Tibial nerve (tissue), 4 donors: ENCODE measurements at places on chromosomes 16 and 17. TPM values are rescaled to one million over a fixed set of nuclear protein-coding genes. Genes with fewer than 3 reads are reported as not detected.

GRCh38 chr16:526181-527014 lies 1.1 kb upstream of the CAPN15 start:
- H3K36me3 ChIP-seq: no peaks in the 10 kb centered on the region
- H3K27me3 ChIP-seq: no peaks in the 10 kb centered on the region
- peak overlapping the region; percentile 96 for H3K27ac ChIP-seq

- no peaks in the 10 kb centered on the region for H3K36me3 ChIP-seq
- H3K27me3 ChIP-seq: peaks cover 7% of the 10 kb centered on the region
- H3K27ac ChIP-seq: no peak overlapping the region
- DNase-seq: no peak
- no peak overlapping the region for H3K4me3 ChIP-seq
Observed at GRCh38 chr16:31701734-31702133, 171.9 kb upstream of the ZNF267 start.

- DNase-seq: no peak
- no peak overlapping the region for H3K4me3 ChIP-seq
- no peak overlapping the region for H3K27ac ChIP-seq
- no peaks in the 10 kb centered on the region for H3K4me1 ChIP-seq
- no peaks in the 10 kb centered on the region for H3K36me3 ChIP-seq
Observed at GRCh38 chr17:5331506-5331905, 49.4 kb downstream of the RABEP1 start.

The PRSS33 gene
- not detected for total RNA-seq

The SPDYE4 gene
- not detected for total RNA-seq

GRCh38 chr17:55463600-55463999 lies 42.0 kb upstream of the MMD start:
- no peak overlapping the region for H3K4me3 ChIP-seq
- H3K27me3 ChIP-seq: no peaks in the 10 kb centered on the region
- H3K36me3 ChIP-seq: no peaks in the 10 kb centered on the region
- H3K27ac ChIP-seq: no peak overlapping the region
- no peaks in the 10 kb centered on the region for H3K4me1 ChIP-seq
- no peak for DNase-seq

The NPIPA8 gene
- 0.42 TPM for total RNA-seq

GRCh38 chr16:11088074-11088730 lies 143.8 kb downstream of the CLEC16A start:
- peaks cover 7% of the 10 kb centered on the region for H3K4me1 ChIP-seq
- H3K4me3 ChIP-seq: no peak overlapping the region
- H3K27me3 ChIP-seq: no peaks in the 10 kb centered on the region
- H3K27ac ChIP-seq: no peak overlapping the region
- peaks cover 69% of the 10 kb centered on the region for H3K36me3 ChIP-seq

DNA sequence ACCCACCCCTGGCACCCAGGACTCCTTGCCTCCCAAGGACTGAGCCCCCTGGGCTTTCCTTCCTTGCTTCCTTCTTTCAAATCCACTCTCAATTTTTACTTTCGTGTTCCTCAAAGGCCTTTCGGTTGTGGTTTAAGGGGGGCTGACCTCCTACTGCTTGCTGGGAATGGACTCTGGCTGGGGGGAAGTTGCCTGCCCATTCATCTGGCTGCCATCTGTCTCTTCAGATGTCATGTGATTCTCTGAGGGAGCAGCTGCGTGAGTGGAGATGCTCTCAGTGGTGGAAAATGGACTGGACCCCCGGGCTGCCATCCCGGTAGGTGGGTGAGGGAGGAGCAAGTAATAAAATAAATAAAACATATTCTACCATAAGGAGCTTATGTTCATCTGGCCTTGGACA lies 93.8 kb upstream of the RPRML start:
- DNase-seq: peak; percentile 13
- H3K27ac ChIP-seq: no peak overlapping the region
- H3K4me3 ChIP-seq: no peak overlapping the region

GRCh38 chr17:55652114-55652823 lies 70.4 kb downstream of the TMEM100 start:
- H3K27ac ChIP-seq: no peak overlapping the region
- no peaks in the 10 kb centered on the region for H3K27me3 ChIP-seq
- H3K4me3 ChIP-seq: no peak overlapping the region
- no peaks in the 10 kb centered on the region for H3K36me3 ChIP-seq
- DNase-seq: no peak

- H3K27ac ChIP-seq: peak overlapping the region; percentile 91
- no peaks in the 10 kb centered on the region for H3K27me3 ChIP-seq
- peak overlapping the region; percentile 76 for H3K4me3 ChIP-seq
- H3K4me1 ChIP-seq: no peaks in the 10 kb centered on the region
- H3K36me3 ChIP-seq: no peaks in the 10 kb centered on the region
Observed at GRCh38 chr17:42562388-42563142, 617 bp downstream of the COASY start.
